ENCODE measurements at places on chromosomes 5 and 9.

GRCh38 chr9:106798016-106798799 is 64.8 kb upstream of the ZNF462 start:
- DNase-seq: no peak
- H3K27ac ChIP-seq: no peak overlapping the region
- no peaks in the 10 kb centered on the region for H3K4me1 ChIP-seq
- no peaks in the 10 kb centered on the region for H3K27me3 ChIP-seq
- no peaks in the 10 kb centered on the region for H3K36me3 ChIP-seq

GRCh38 chr5:71860048-71860447 is 141.0 kb downstream of the CARTPT start:
- no peaks in the 10 kb centered on the region for H3K4me1 ChIP-seq
- no peak overlapping the region for H3K4me3 ChIP-seq
- H3K36me3 ChIP-seq: no peaks in the 10 kb centered on the region
- no peak overlapping the region for H3K27ac ChIP-seq
- no peak for DNase-seq

GRCh38 chr9:35042081-35042604 is 30.3 kb downstream of the VCP start:
- H3K36me3 ChIP-seq: peaks cover 8% of the 10 kb centered on the region
- no peak for DNase-seq
- H3K27me3 ChIP-seq: no peaks in the 10 kb centered on the region
- no peak overlapping the region for H3K4me3 ChIP-seq

DNA sequence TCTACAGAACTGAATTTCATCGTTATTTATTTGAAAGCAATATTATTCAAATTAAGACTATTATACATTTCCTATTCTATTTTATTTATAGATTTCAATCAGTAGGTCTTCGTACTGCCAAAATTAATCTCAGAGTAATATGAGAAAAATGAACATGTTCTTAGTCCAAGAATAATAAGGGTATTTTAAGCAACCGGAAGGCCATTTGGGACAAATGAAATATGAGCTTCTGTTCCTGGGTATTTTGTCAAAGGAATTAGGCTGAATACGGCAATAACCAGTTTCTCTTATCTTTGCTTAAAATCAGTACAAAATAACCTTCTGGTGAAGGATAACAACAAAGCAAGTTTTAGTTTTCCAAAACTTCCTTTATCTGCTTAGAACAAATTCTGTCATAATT is 410.3 kb upstream of the PRR16 start:
- H3K36me3 ChIP-seq: no peaks in the 10 kb centered on the region
- H3K27me3 ChIP-seq: no peaks in the 10 kb centered on the region
- DNase-seq: no peak
- no peaks in the 10 kb centered on the region for H3K4me1 ChIP-seq
- no peak overlapping the region for H3K4me3 ChIP-seq

- H3K27ac ChIP-seq: no peak overlapping the region
- no peak overlapping the region for H3K4me3 ChIP-seq
- DNase-seq: no peak
Measured at GRCh38 chr5:82735160-82735789, 341.9 kb downstream of the TMEM167A start.

- H3K36me3 ChIP-seq: no peaks in the 10 kb centered on the region
- H3K4me1 ChIP-seq: peaks cover 15% of the 10 kb centered on the region
- H3K4me3 ChIP-seq: no peak overlapping the region
- no peak overlapping the region for H3K27ac ChIP-seq
- DNase-seq: no peak
Measured at GRCh38 chr5:91176288-91177016, 206.7 kb downstream of the ARRDC3 start.

DNA sequence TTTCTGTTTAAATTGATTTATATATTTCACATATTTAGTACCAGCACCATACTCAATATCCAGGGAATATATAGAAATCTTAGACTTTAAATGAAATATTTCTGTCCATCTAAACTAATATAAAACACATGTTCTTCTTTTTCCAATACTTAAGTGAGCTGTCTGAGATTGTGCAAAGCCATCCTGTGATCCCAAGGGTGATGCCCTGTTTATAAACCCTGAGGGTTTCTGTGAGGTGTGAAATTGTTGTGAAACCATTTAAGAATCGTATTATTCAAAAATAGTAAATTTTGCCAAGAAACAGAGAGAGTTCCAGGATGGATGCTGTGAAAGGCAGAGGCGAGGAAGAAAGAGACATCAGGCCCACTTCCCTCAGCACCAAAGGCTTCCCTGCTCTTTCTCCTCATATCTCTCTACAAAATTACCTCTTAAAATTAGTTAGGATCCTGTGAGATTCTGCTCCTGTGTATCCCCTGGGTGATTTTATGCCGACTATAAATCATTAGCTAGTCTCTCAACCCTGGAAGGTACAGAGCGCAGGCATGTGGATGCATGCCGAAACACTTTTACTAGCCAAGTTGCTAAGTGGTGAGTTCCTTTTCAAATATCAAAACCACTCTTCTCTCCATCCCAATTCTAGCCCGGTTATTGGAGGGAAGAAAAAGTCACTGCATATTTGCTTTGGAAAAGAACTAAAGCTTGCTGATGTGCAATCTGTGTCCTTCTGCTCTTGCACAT is 183.0 kb downstream of the GLIS3 start:
- H3K4me3 ChIP-seq: no peak overlapping the region
- H3K27ac ChIP-seq: no peak overlapping the region
- no peaks in the 10 kb centered on the region for H3K27me3 ChIP-seq
- DNase-seq: no peak
- no peaks in the 10 kb centered on the region for H3K4me1 ChIP-seq

DNA sequence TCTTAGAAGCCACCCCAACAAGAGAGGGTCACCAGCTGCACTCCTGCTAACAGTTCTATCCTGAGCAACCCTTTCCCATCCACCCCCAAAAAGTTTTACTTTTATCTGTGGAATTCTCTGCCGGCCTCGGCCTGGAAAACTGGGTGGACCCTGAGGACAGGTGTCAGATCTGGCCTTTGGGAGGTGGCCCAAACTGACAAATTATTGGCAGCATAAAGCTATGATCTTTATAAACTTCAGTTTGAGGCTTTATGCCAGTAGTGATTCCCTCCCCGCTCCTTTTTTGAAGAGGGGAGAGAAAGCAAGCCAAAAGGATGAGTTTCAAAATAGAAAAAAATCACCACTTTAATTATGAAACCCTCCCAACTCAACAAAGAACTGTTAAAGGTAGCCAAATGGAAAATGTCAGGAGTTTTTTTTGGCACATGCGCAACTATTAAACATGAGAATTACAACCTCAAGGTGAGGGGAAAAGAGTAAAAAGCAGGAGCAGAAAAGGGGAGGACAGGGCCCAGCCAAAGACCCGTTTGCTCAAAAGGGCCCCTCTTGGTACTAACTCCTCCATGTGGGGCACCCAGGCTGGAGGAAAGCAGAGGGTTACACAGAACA is 49.4 kb downstream of the FBXW11 start:
- peak overlapping the region; percentile 63 for H3K4me3 ChIP-seq
- peaks cover 18% of the 10 kb centered on the region for H3K36me3 ChIP-seq
- H3K27me3 ChIP-seq: no peaks in the 10 kb centered on the region
- peak overlapping the region; percentile 95 for H3K27ac ChIP-seq
- peak; percentile 19 for DNase-seq

GRCh38 chr5:87120518-87121303 is 147.0 kb upstream of the RASA1 start:
- H3K4me3 ChIP-seq: peak overlapping the region; percentile 38
- peaks cover 2% of the 10 kb centered on the region for H3K36me3 ChIP-seq
- peaks cover 64% of the 10 kb centered on the region for H3K4me1 ChIP-seq
- peak overlapping the region; percentile 97 for H3K27ac ChIP-seq
- peak; percentile 48 for DNase-seq
- H3K27me3 ChIP-seq: no peaks in the 10 kb centered on the region

- no peaks in the 10 kb centered on the region for H3K27me3 ChIP-seq
- H3K4me3 ChIP-seq: no peak overlapping the region
- DNase-seq: no peak
Measured at GRCh38 chr5:165410476-165410875, 1905.1 kb downstream of the MAT2B start.

DNA sequence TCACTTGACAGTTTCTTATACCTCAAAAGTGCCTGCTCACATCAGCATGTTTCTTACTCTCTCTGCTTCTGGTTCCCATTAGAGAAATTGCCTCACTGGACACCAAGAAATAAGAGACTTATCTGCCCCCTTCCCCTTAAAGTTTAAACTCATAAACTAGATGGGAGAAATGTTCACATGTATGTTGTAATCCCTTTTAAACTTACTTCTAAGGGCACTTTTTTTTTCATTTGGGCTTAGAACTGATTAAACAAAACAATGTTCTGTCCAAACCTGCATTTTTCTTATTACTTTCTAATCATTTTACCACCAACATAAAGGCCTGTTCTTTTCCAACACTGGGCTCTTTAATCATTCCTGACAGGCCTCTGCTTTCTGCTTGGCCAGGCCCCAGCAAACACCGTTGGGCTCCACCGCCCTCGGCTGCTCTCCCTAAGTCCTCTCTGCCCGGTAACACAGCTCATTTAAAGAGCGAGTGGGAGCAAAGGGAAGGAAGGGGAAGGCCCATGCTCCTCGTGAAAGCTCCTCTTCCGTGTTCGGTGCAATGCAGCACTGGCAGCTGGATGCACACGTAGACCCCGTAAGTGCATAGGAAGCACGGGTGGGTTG is 53.4 kb downstream of the ROR2 start:
- H3K27me3 ChIP-seq: peaks cover 14% of the 10 kb centered on the region
- no peak overlapping the region for H3K4me3 ChIP-seq
- no peak overlapping the region for H3K27ac ChIP-seq

GRCh38 chr5:14406554-14406849 is 175.1 kb upstream of the OTULINL start:
- no peak for DNase-seq
- no peak overlapping the region for H3K4me3 ChIP-seq
- no peaks in the 10 kb centered on the region for H3K27me3 ChIP-seq
- peaks cover 4% of the 10 kb centered on the region for H3K36me3 ChIP-seq
- peaks cover 10% of the 10 kb centered on the region for H3K4me1 ChIP-seq

- no peaks in the 10 kb centered on the region for H3K36me3 ChIP-seq
- no peak for DNase-seq
Measured at GRCh38 chr5:90440644-90441043, 31.1 kb upstream of the CETN3 start.

DNA sequence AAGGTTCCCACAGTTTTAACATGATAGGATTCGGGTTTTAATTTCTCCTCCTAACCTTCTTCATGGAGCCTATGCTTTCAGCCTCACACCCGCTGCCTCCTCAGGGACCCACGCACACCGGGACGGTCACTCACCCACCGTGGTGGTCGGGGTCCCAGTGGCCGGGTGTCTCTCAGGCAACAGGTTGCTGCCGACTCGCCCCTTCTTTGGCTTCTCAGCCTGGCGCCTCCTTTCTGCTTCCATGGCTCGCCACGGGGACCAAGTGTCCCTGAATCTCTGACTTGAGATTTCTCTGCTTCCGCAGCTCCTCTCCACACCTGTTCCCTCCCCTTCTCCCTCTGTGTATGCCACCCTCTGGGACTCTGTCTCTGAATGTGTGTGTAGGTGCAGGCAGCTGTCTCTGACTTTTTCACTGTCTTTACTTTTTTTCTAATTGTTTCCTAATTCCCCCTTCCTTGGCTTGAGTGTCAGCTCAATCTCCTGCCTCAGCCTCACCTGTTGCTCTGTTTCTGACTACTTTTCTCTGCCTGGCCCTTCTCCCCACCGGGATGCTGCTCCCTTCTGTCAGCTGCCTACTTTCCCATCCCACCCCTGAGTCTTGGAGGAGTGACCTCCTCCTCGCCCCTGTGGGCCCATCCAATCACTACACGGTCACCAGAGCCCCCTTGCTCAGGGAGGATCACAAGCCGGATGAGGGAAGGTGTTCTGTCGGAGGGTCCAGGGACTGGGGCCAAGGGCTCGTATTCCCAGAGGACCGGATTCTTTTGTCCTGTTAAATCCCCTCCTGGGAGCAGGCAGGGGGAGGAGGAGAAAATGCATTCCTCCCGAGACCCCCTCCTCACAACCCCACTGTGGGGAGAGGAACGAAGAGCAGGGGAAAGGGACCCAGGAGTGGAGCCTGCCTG is at the start of gene PROP1:
Gene PROP1, minus strand, starts transcription at position 552 of the 905 bp plus-strand sequence. Its CDS starts 309 bp downstream, at position 243.
- no peak for DNase-seq
- H3K27me3 ChIP-seq: peaks cover 16% of the 10 kb centered on the region
- no peaks in the 10 kb centered on the region for H3K4me1 ChIP-seq
- H3K36me3 ChIP-seq: no peaks in the 10 kb centered on the region
- H3K27ac ChIP-seq: no peak within 1 kb of the TSS

- H3K4me3 ChIP-seq: no peak overlapping the region
- no peaks in the 10 kb centered on the region for H3K4me1 ChIP-seq
- H3K36me3 ChIP-seq: no peaks in the 10 kb centered on the region
- no peaks in the 10 kb centered on the region for H3K27me3 ChIP-seq
Measured at GRCh38 chr9:134236001-134236421, 71.6 kb upstream of the RNU6ATAC start.

- peaks cover 27% of the 10 kb centered on the region for H3K27me3 ChIP-seq
- no peaks in the 10 kb centered on the region for H3K36me3 ChIP-seq
- no peak overlapping the region for H3K27ac ChIP-seq
- no peak for DNase-seq
Measured at GRCh38 chr5:141003031-141003430, 36.8 kb downstream of the PCDHAC2 start.

GRCh38 chr9:116574027-116574679 is 113.0 kb upstream of the TRIM32 start:
- no peak overlapping the region for H3K4me3 ChIP-seq
- H3K27ac ChIP-seq: no peak overlapping the region
- no peaks in the 10 kb centered on the region for H3K36me3 ChIP-seq
- no peaks in the 10 kb centered on the region for H3K4me1 ChIP-seq
- DNase-seq: no peak
- no peaks in the 10 kb centered on the region for H3K27me3 ChIP-seq

DNA sequence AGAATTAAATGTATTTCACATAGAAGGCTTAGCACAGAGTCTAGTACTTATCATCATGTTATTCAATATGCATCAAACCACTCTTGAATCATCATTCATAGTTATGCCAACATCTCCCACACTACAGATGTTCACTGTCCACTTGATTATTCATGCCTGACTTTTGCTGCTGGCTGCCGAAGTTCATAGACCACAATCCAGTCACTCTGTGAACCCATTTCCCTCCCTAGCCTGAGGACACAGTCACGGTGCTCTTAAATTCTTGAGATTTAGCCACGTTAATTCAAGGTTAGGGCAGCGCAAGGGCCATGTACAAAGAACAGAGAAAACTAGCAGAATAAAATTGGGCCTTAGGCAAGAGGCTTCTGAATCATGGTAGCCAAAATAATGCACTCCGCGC is 32.4 kb downstream of the ABCA1 start:
- H3K4me1 ChIP-seq: peaks cover 4% of the 10 kb centered on the region
- no peaks in the 10 kb centered on the region for H3K36me3 ChIP-seq
- H3K27ac ChIP-seq: no peak overlapping the region
- no peak overlapping the region for H3K4me3 ChIP-seq
- H3K27me3 ChIP-seq: no peaks in the 10 kb centered on the region

DNA sequence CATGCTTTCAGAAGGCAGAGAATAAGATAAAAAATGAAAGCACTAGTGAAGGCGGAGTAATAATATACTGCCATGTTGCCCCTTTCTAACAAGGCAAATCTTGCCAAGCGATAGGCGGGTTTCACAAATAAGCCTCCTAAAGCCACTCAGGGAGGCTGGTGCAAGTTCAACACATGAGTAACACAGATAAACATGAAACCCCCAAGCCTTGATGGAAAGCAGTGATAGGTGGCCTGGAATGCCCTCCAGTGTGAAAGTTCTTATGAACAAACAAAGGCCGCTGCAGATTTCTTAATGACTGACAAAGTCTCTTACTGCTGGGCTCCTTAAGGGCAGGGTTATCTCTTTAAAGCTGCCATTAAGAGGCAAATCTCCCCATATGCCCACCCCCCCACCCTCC is 154.7 kb downstream of the ZDHHC21 start:
- H3K4me3 ChIP-seq: no peak overlapping the region
- H3K4me1 ChIP-seq: no peaks in the 10 kb centered on the region
- no peaks in the 10 kb centered on the region for H3K36me3 ChIP-seq
- H3K27ac ChIP-seq: no peak overlapping the region
- no peak for DNase-seq
- H3K27me3 ChIP-seq: peaks cover under 1% of the 10 kb centered on the region

All from activated CD8-positive, alpha-beta T cell treated with anti-CD3 and anti-CD28 coated beads for 36 hours (primary cell).